Stimulated activated CD8-positive, alpha-beta memory T cell treated with anti-CD3 and anti-CD28 coated beads, Interleukin-2, amount 100 ng/mL, for 1 hour (primary cell): ENCODE measurements at places on chromosomes 5 and 9.

GRCh38 chr9:92097997-92098482 is 17.2 kb downstream of the SPTLC1 start:
- peak; percentile 28 for DNase-seq

DNA sequence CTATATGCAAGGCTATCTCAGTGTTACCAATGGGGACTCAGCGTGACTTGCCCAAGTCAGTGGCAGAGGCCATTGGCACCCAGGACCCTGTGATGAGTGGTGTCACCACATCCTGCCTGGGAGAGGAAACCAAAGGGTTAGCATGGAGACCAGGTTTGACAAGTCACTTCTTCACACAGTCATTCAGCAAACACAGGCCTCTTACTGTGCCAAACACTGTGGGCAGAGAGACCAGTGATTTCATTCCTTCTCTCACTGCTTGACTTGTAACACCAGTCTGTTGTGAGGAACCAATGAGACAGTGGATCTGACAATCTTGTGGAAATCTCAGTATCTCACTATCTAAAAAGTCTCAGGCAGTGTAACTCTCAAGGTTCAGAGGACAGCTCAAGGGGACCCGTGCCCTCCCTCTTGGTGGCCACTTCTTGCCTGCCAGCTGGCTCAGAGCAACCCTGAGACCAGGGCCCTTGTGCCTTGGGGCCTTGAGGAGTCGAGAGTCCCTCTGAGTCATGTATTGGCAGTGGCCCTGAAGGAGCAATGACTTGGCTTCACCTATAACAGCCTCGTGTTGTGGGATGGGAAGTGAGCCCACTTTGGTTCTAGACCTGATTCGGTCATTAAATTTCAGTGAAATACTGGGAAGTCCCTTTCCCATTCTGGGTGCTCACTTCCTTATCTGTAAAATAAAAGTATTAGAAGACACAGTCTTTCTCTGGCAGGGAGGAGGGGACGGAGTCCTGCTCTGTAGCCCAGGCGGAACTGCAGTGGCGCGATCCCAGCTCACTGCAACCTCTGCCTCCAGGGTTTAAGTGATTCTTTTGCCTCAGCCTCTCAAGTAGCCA is 1.6 kb downstream of the FABP6 start:
- DNase-seq, result no peak

DNA sequence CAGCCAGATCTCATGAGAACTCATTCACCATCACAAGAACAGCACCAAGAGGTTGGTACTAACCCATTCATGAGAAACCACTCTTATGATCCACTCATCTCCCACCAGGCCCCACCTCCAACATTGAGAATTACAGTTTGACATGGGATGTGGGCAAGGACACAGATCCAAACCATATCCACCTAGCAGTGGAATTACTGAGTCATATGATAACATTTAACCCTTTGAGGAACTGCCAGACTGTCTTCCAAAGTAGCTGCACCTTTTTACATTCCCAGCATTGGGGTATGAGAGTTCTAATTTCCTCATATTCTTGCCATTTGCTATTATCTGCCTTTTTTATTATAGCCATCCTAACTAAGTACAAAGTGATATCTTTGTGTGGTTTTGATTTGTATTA is 51.9 kb downstream of the CTNNA1 start:
- no peak for DNase-seq

- no peak for DNase-seq
These were observed 59.9 kb downstream of the EFNA5 start for GRCh38 chr5:107610798-107611197.

GRCh38 chr5:102600964-102601363 is 102.2 kb upstream of the SLCO6A1 start:
- no peak for DNase-seq

DNA sequence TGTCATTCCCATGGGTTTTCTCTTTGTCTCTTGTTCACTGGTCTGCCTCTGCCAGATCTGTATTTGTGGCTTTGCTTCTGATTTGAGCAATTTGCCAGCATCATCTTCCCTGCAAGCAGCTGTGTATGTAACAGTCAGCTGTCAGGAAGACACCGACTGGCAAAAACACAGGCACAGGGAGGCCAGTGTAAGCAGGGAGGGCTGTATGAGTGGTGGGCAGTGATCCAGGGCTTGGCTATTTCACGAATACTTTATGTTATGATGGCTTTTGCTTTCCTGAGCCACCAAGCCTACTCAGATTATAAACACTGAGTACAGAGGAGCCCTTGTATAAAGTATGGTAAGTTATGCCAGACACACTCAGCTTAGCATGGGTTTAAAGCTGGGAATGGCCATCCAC is 11.6 kb downstream of the BNIP1 start:
- DNase-seq, result no peak
